Heart left ventricle (tissue), 16 donors: ENCODE measurements at places on chromosomes 1 and 21.
A peak's percentile ranks its signal among the peaks of the same experiment; 100 is the strongest.

- no peaks in the 10 kb centered on the region for H3K4me1 ChIP-seq
- H3K36me3 ChIP-seq: no peaks in the 10 kb centered on the region
- H3K27ac ChIP-seq: no peak overlapping the region
- H3K27me3 ChIP-seq: no peaks in the 10 kb centered on the region
- no peak for DNase-seq
- no peak overlapping the region for H3K4me3 ChIP-seq
These were observed 56.5 kb upstream of the PLA2G4A start for GRCh38 chr1:186772228-186772627.

GRCh38 chr1:32508761-32509160 is 30.5 kb upstream of the ZBTB8A start:
- DNase-seq: no peak
- H3K36me3 ChIP-seq: no peaks in the 10 kb centered on the region
- no peaks in the 10 kb centered on the region for H3K27me3 ChIP-seq

- peaks cover 11% of the 10 kb centered on the region for H3K4me1 ChIP-seq
- H3K27me3 ChIP-seq: no peaks in the 10 kb centered on the region
- no peak for DNase-seq
- H3K36me3 ChIP-seq: no peaks in the 10 kb centered on the region
These were observed 165.6 kb downstream of the PLPP3 start for GRCh38 chr1:56413671-56414199.

DNA sequence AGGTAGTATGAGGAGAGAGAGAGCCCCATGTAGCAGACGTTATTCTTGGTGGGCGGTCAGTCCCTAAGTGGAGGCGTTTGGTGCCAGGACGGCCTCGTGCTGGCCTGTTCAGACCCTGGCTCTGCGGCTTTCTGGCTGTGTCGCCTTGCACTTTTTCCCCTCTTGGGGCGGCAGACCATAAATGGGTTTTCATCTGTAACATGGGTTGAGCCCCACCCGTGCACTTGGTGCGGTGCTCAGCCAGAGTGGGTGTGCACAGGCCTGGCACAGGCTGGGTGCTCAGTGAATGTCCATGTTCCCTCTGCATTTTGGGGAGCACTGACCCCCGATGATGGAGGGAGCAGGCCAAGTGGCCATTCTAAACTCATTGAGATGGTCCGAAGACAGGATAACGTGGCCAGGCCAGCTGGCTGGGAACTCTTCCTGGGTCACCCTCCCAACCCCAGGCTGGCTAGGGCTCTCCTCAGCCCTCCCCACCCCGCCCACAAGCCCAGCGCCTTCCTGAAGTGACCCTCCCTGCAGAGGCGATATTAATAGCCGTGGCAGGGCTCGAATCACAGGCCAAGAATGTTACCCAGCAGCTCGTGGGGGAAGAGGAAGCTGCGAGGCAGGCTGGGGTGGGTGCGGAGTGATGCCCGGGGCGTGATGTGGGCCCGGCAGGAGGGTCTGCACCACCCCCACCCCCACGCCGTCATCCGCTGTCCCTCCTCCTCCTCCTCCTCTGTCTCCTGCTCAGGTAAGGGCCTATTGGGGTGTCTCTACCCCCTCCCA is 78.5 kb downstream of the ARHGEF10L start:
- no peaks in the 10 kb centered on the region for H3K27me3 ChIP-seq
- peak overlapping the region; percentile 33 for H3K4me3 ChIP-seq
- H3K36me3 ChIP-seq: no peaks in the 10 kb centered on the region
- peak; percentile 83 for DNase-seq

DNA sequence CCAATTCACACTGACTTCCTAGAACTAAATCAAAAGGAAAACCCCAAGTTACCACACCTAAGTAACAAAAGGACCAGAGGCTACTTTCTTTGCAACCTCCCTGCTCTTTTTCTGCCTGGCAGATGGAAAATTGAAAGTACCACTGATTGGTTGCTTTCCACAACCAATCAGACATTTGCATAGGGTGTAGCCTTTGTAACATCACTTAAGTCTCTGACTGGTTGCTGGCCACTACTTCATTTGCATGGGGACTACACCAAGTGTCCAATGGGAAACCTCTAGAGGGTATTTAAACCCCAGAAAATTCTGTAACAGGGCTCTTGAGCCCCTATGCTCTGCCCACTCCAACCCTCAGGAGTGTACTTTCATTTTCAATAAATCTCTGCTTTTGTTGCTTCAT is 365.0 kb downstream of the LTN1 start:
- no peaks in the 10 kb centered on the region for H3K36me3 ChIP-seq
- H3K27me3 ChIP-seq: no peaks in the 10 kb centered on the region
- no peak for DNase-seq
- H3K27ac ChIP-seq: no peak overlapping the region
- H3K4me1 ChIP-seq: peaks cover 8% of the 10 kb centered on the region
- no peak overlapping the region for H3K4me3 ChIP-seq
